ENCODE measurements at places on chromosomes 16 and 17. TPM values are rescaled to one million over a fixed set of nuclear protein-coding genes. Genes with fewer than 3 reads are reported as not detected.

DNA sequence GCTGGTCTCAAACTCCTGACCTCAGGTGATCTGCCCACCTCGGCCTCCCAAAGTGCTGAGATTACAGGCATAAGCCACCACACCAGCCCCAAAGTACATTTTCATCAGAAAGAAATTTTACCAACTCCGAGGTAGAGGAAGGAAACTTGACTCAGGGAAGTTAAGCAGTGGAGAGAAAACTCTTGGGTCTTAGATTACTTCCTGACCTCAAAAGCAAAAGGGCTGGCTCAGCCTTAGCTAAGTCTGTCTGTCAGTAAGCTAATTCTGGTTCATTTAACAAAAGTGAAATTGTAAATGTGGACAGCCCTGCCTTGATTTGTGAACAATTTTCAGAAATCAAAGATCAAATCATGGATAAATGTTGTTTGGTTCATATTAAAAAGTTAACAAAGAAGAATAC is 30.6 kb downstream of the MAP2K6 start:
- DNase-seq, result no peak

DNA sequence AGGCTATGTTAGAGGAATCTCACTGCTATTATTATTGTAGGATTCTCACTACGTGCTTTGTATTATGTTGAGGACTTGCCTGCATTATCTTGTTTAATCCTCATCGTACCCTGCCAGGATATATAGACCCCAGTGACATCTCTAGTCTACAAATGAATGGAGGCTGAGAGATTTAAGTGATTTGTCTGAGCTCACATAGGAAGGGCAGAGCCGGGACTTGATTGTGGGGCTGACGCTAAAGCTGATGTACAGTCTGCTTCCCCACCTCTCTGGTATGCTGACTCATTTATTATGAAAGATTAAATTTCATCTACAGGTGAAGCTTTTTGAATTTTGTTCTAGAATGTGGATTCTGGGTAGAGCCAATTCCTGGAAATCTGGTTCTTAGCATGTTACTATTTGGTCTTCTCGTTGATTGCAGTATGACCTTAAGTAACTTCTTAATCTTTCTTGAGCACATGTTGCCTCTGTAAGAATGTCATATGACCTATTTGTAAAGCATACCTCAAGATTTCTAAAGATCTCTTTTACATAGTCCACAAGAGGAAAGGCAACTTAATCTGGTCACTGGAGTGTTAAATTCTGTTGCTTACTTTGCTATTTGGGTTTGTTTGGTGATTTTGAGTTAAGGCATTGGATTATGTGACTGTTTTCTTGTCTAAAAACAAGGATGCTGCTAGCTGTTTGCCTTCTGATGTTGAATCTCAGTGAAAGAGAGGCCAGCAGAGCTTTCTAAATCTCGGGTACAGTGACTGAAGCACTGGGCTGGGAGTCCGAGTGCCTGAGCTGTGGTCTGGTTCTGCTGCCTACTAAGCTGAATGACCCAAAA is 12.4 kb downstream of the METTL9 start:
- DNase-seq, result no peak

DNA sequence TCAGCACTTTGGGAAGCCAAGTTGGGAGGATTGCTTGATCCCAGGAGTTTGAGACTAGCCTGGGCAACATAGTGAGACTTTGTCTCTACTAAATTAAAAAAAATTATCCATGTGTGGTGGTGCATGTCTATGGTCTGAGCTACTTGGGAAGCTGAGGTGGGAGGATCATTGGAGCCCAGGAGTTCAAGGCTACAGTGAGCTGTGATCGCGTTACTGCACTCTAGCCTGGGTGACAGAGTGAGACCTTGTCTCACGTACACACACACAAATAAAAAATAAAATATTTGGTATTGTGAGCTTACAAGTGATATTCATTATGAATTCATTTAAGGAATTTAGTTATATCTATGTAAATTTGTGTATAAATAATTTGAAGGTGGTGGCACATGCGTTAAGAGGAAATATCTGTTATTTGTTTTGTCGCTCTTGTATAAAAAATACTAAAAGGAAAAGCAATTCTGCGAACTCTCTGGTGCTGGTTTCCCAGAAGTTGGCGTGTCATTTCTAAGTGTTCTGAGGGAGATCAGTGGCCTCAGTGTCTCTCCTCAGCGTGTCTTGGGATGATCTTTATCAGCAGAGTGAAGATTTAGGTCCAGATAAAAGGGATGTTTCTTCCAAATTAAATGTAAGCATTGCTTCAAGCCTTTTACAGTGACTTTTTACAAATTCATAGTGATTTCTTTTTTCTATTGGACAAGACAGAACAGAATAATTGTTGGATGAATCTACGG is 187.6 kb downstream of the FTO start:
- no peak for DNase-seq

DNA sequence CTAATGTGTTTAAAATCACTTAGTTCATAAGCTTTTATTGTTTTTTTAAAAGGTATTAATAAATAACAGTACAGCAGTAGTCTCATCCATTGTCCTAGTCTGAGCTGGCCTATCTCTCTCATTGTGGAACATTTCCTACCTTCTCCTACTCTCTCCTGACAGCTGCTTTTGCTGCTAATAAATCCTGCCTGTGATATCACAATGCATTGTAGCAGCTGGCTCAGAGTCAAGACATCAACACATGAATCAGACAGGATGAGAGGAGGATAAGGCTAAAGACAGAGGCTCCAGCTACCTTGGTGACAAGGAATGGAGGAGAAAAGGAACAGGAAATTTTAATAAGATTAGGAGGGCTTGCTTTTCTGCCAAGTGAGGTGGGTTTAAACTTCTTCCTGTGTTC is 626.1 kb downstream of the HS3ST4 start:
- DNase-seq, result no peak

- DNase-seq, result no peak
Observed at GRCh38 chr17:50059759-50060273, 3.9 kb downstream of the ITGA3 start.

KIF19 gene
- total RNA-seq, result 0.08 TPM
